GM04503 (cell line): ENCODE measurements at places on chromosomes 6 and 20.

- DNase-seq = no peak
These were observed 341.4 kb downstream of the PLCB1 start for GRCh38 chr20:8473459-8473858.

DNA sequence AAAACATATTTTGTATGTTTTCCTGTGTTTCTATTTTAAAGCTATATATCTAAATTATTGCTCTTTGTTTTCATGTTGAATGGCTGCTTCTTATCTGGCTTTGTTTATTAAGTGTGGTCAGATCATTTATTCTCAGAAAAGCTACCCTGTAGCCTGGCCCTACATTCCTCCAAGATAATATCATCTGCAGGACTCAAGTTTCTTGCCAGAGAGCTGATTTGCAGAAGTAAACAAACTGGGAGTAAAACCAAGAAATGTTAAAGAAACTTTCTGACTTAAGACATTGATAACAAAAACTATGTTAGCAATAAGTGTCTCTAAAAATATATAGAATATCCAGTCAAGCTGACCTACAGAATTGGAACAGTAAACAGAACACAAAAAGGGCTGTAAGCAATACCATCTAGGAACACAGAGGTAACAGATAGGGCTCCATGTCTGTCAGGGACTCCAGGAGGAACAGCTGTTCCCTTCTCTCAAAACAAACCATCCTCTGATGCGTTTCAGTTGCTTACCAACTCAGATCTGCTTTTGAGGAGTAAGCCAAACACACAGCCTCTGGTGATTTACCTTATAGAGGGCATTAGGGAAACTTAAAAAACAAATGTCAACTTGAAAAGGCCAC lies 17.5 kb upstream of the CEP85L start:
- DNase-seq = no peak

DNA sequence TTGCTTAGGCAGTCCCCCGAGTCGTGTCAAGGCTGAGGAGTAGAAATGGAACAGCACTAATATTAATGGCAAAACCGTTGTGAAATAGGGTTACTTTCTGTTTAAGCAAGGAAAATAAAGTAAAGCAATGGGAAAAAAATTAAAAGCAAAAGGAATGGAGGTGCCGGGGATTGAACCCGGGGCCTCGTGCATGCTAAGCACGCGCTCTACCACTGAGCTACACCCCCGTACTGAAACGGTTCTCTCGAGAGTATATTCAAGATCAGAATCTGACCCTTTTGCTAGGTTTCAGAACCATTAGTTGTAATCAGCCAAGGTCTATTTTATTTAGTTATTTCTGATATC lies 85.5 kb downstream of the TRIM27 start:
- DNase-seq = no peak

- no peak for DNase-seq
These were observed 76.2 kb upstream of the TRAF3IP2 start for GRCh38 chr6:111681860-111682259.

DNA sequence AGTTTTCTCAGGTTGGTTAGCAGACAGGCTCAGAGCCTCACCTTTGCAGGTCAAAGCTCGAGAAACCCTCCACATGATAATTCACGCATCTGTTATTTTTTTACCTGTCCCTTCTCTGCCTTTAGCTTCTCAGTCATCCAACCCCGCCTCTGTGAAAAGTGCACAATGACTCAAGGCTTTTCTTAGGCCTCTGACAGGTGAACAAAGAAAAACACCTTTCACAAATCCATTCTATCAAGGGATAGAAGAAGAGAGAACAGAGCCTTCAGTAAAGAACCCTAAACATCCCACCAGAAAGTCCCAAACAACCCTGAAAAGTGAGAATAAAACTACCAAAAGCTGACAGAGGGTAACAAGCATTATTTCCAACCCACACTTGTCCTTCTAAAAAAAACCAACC lies 178.2 kb downstream of the GJA10 start:
- no peak for DNase-seq

- no peak for DNase-seq
These were observed 10.3 kb upstream of the TBC1D32 start for GRCh38 chr6:121344539-121344938.

DNA sequence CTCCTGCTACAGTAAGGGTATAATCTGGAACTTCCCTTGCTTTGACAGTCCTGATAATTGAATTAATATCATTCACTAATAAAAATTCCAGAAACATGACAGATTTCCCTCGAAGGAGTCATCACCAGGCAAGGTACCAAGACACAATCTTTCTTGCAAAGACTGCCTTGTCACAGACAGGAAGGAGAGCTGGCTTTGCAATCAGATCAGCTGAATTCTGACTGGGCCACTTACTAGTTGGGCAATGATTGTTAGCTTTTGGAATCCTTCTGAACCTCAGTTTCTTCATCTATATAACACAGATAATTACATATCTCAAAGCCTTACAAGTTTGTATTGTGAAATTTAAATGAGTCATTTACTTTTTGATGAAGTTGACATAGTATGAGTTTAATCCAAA lies 344.2 kb downstream of the RFPL4B start:
- peak; percentile 88 for DNase-seq

DNA sequence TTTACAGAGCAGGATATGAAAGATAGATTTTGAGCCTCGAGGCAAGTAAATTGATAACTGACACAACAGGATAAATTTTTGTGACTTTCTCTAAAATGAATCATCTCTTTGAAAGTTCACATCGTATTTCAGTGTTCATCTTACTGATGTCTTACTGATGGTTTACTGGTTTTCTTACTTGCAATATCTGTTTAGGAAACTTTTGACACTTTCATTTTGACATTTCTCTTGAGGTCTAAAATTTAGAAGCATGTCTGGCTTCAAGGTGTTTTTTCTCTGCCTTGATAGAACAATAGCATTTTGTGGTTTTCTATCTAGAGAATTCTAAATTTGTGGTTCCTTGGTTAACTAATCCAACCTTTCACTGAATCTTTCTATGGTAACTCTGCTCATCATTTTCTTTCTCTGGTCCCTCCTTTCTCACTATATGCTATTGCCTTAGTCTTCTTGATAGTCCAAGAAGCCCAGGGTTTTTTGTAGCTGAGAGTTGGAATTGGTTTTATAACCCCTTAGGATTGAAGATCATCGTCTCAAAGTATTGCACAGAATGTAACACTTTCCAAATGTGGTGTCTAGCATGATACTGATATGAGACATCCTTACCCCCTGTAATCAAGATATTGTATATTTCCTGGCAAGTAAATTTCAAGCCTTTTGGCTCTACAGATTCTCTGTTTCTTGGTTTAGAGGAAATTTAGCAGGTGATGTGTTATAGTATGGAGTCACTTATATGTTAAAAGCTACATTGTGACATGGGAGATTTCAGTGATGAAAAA lies 98.7 kb downstream of the RNF144B start:
- DNase-seq = no peak

DNA sequence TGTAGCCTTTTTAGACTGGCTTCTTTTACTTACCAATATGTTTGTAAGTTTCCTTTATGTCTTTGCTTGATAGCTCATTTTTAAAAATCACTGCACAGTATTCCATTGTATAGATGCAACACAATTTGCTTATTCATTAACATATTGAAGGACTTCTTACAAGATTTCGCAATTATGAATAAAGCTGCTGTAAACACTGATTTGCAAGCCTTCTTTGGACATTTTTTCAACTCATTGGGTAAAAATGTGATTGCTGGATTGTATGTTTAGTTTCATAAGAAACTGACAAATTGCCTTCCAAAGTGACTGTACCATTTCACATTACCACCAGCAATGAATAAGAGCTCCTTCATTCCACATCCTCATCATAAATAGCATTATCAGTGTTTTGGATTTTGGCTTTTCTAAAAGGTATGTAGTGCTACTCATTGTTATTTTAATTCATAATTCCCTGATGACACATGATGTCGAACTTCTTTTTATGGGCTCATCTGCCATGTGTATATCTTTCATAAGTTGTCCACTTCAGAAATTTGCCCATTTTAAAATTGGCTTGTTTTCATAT lies 80.7 kb downstream of the TFAP2B start:
- no peak for DNase-seq

GRCh38 chr6:146866731-146867414 lies 268.1 kb downstream of the ADGB start:
- DNase-seq = no peak

- DNase-seq = no peak
These were observed 232.5 kb upstream of the TAB2 start for GRCh38 chr6:149084808-149085556.

GRCh38 chr20:15916623-15917022 lies 656.6 kb downstream of the KIF16B start:
- no peak for DNase-seq

GRCh38 chr6:161376367-161376766 lies 102.5 kb upstream of the AGPAT4 start:
- DNase-seq = no peak

DNA sequence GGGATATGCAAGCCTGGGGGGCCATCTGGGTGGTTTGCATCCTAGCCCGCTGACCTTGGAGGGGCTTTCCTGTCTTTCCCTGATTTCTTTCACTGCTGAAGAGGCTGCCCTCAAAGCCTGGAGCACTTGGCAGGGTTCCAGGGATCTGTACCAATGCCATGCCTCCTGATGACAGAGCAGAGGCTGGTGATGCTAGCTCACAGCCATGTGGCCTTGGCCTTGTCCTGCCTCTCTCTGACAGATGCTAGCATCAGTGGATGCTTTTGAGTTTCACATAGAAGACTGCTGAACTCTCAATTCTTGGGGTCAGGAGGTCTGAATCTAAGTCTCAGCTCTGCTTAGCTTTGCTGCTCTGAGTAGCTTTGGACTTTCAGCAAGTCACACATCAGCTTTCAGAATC lies 21.9 kb upstream of the RREB1 start:
- DNase-seq = no peak

DNA sequence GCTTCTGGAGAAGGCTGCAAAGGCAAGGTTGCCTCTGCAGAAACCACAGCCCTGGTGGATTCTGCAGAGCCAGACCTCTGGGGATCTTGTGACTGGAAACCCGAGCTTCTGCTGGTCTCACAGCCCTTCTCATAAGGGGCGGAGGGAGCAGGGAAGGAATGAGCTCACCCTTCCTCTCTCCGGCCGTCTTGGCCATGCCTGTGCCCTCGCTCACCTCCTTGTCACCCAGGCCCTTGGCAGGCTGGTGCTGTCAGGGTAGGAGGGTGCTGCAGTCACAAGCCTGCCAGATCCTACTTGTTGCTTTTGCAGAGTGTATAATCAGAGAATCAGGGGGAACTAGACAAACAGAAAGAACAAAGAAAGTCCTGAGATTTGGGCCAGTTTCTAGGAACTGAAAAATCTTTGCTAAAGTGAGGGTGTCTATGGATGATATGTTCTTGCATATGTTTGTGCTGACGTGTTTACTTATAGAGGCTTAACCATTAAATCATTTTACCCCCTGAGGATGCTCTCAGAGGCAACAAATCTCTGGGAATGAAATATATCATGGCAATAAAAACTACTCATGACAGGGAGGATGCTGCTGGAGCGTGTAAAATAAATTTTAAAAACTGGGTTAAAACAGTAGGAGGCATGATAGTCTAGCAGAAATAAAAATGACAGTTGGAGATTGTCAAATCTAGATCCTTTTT lies 244.9 kb upstream of the SOX4 start:
- no peak for DNase-seq

DNA sequence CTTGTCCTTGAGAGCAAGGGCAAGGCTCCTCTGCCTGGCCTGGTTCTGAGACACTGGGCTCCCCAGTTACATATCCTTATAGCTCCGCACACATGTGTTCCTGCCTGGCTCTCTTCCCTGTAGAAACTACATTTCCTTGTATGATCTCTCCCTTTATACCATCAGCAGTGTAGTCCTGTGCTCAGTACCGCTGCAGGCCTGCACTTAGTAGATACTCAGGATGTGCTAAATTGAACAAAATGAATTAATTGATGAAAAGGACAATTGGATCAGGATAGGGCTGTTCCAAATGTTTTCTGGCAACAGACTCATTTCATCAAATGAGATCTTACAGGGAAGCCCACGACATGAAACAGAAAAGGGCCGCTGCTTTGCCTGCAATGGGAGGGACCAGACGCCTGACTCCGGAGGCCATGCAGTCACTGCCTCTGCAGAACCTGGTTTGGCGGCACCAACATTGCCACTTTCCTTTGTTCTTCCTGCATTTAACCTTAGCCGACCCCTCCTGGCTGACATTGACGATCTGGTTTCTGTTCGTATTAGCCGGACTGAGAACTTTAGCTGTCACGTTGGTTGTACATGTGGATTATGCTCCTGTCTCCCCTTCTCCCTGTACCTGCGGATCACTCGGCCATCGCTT lies 53.3 kb downstream of the CHMP4B start:
- DNase-seq = no peak

- no peak for DNase-seq
These were observed 7.8 kb downstream of the FOXF2 start for GRCh38 chr6:1396952-1397868.

DNA sequence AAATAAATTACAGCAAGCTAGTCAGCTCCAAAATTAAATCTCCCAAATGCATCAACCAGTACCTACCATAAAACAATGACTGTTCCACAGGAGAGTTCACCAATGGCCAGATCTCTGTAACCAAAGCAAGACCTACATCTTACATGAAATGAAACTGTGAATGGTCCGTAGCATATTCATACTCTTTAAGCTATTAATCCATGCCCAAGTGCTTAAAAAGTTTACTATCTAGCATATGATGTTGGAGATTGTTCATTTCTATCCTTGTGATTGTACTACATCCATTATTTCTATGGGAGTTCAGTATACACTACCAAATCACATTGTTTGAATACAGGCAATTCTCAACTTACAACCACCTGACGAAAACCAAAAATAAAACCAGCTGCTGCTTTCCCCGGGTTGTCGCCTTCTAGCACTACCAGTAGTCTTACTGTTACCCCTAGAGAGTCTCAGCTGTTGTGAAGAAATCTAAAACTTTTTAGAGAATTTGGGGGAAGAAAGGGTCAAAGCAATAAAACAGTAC lies 38.0 kb downstream of the HIVEP2 start:
- DNase-seq = no peak

DNA sequence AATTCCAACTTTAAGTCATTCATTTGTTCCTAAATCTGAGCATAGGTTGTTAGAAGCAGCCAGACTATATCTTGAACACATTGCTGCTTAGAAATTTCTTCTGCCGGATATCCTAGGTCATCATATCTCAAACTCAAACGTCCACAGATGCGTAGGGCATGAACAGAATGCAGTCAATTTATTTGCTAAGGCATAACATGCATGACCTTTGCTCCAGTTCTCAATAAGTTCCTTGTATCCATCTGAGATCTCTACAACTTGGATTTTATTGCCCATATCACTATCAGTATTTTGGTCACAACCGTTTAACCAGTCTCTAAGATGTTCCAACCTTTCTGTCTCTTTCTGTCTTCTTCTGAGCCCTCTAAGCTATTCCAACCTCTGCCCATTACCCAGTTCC lies 210.9 kb upstream of the MANEA start:
- DNase-seq = no peak

- DNase-seq = peak; percentile 69
These were observed at the start of gene TMX4 for GRCh38 chr20:8019246-8019997. TSS of gene TMX4 (minus strand) at chr20:8019761. CDS start at chr20:8019613, 148 bp downstream.

GRCh38 chr20:59308493-59309201 lies 8.2 kb downstream of the EDN3 start:
- DNase-seq = no peak

DNA sequence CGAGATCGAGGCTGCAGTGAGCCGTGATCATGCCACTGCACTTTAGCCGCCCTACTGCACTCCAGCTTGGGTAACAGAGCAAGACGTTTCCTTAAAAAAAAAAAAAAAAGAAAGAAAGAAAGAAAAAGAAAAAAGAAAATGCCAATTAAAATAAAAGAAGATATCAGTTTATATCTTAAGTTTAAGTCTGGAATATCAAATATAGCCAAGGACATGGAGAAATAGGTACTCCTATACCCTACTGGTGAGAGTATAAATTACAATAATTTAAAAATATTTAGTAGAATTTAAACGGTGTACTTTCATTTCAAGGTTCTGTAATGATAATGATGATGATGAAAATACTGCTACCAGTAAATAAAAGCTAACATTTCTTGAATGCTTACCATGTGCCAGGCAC lies 3.8 kb upstream of the TRIM31 start:
- DNase-seq = no peak
